ENCODE measurements at places on chromosomes 11 and 22.
A peak's percentile ranks its signal among the peaks of the same experiment; 100 is the strongest.

- no peak for DNase-seq
These were observed 30.4 kb downstream of the TPBGL start for GRCh38 chr11:75270896-75271418.

DNA sequence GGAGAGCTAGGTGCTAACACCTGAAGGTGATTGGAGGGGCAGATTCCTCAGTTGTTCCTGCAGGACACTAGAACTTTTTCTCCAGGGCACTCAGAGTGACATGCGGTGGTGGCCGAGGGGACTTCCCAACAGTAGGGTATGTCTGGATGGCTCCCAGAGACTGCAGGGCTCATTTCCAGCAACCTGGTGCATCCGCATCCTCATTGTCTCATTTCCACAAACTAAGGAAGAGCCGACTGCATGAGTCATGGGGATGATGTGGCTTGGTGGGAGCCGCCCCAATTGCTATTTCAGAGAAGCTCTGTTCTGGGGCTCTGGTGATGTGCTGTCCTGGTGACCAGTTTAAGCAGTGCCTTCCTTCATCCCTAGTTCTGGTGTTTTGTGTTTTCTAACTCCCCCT lies 2.8 kb upstream of the ROBO4 start:
- DNase-seq, result peak; percentile 81

- DNase-seq, result no peak
These were observed 425.6 kb downstream of the SHANK2 start for GRCh38 chr11:70826541-70827335.

DNA sequence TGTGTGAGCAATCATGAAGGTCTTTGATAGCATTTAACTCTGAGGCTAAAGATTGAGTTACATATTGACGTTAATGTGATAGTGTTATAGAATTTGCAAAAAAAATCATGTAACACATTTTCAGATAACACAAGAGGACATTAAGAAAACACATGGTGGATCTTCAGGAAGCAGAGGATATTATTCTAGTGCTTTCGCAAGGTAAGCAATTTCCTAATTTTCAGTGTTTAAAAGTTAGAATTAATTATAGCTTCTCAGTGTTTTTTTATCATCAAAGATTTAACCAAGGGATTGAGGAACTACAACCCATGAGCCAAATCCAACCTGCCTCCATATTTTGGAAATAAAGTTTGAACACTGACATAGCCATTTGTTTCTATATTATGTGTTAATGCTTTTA lies 78.5 kb downstream of the DKK3 start:
- DNase-seq, result no peak

All from mesenteric fat pad (tissue), 1 donor.